ENCODE measurements at places on chromosomes 12 and 14.

DNA sequence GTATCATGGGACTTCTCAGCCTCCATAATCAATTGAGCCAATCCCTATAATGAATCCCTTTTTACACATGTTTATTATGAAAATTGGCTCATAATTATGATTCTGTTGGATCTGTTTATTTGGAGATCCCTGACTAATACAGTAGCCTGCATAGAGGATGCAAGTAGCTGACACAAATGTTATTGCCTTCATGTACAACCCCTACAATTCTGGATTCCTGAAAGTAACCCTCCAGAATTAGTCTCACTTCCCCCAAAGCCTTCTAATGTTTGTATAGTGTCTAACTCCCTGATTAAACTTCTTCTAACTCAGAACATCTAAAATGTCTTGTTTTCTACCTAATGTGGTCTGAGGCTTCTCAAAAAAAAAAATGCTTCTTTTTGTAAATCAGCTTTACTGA is 6.6 kb upstream of the SMIM10L1 start:
- no peak for DNase-seq

DNA sequence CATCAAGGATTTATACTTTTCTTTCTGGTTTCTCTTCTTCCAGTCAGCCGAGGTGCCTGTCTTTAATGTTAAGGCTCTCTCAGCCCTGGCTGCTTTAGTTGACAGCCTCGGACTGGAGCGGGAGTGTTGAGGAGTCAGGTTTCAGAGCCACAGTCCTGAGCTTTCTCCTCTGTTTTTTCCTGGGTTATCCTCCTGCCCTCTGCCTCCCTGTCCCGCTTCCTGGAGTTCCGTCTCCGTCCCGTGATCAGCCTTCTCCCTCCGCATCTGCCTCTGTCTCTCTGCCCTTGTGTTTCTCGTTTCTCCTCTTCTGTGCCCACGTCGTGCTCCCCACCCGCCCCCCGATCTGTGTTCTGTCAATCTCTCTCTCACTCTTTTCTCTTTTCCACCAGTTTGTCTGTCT is 33.0 kb downstream of the IQSEC3 start:
- no peak for DNase-seq

GRCh38 chr12:1443421-1444141 is 150.8 kb downstream of the FBXL14 start:
- DNase-seq, result no peak

DNA sequence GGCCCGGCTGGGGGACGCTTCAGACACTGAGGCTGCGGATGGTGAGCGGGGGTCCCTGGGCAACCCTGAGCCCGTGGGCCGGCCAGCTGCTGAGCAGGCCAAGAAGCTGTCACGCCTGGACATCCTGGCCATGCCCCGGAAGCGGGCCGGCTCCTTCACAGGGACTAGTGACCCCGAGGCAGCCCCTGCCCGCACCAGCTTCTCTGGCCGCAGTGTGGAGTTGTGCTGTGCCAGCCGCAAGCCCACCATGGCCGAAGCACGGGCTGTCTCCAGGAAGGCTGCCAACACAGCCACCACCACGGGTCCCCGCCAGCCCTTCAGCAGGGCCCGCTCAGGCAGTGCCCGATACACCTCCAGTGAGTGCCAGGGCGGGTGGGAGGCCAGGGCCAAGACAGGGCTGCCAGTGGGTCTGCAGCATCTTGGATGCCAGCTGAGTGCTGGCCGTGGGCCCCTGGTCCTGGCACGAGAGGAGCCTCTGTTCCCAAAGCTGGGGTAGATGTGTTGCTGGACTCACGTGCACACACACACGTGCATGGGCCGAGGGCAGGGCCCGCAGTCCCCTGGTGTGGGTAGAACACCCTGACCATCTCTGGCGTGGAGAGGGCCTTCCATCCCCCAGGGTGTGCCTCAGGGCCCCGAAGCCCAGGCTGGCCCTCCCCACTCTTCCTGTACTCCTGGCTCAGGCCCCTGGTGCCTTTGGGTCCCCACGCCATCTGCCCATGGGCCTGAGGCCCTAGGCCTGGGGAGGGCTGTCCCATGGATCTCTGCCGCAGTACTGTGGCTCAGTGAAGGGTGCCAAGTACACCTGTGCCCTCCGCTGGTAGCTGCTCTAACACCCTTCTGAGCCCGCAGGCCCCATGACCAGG is 22.8 kb downstream of the CEP170B start:
- no peak for DNase-seq

DNA sequence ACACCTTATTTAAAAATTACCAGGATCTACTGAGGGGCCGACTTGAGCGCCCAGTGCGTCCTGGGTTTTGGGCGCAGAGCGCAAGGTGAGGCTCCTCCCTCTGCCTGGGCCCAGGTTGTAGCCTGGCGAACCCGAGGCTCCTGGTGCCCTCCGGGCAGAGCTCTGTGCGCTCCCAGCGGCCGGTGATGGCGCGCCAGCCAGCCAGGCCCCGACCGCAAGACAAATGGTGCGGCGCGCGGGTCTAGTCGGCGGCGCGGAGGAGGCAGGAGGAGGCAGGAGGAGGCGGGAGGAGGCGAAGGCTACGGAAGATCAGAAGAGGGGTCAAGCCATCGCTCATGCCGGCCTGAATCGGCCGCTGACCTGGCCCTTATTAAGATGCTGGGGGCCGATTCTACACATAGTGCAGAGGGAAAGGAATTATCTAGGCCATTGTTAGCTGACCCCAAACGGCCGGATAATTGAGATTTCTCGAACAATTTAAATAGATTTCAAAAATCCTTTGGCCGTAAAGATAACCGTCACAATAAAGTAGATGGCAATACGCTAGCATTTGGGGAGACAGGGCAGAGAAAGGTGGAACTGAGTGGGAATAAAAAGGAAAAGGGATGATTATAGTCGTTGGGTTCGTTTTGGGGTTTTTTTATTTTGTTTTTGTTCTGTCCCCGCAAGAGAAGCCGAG is 2.8 kb downstream of the TBX5 start:
- no peak for DNase-seq

GRCh38 chr12:67942724-67943123 is 46.5 kb upstream of the IFNG-AS1 start:
- DNase-seq, result no peak

DNA sequence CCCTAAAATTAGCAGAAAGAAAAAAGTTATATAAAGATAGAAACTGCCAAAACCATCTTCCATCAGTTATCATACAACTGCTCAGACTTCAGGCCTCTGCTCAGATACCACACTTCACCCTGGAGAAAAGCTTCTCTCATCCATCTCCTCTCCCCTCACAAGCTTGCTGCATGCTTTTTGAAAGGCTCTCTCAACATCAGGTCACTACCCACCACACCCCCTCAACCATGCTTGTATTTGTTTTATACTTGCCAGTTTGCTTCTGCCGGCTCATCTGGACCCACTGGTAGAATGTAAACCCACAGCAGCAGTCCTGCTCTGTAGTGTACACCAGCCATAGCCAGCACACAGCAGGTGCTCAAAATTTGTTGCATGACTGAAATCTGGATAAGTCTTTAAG is 8.8 kb downstream of the PPP1CC start:
- no peak for DNase-seq

DNA sequence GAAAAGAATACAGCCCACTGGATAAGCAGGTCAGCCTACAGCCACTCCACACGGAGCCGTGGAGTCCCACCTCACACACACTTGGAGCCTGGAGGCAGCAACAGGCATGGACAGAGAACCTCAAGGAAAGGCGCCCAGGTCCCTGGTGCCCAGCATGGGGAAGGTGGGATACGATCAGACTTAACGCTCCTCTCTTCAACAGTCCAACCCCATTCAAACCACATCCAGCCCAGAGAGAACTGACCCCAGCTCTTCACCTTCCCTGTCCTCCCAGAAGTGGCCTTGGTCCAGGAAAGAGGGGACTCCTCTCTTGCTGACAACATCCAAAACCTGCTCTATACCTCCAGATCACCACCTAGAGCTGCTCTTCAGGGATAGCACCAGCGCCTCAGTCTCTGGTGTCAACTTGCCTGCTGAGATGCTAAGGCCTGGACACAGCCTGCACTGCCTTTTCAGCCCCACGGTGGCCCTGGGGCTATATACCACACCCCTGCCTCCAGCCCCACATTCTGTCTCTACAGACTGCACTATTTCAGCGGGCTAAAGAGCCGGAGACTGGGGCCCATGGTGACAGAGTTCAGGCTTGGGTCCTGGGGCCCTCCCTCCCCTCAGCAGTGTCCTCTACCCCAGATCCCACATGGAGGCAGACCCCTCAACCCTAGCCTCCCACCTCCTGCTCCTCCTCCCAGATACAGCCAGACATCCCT is 7.0 kb downstream of the ADCY6 start:
- no peak for DNase-seq

DNA sequence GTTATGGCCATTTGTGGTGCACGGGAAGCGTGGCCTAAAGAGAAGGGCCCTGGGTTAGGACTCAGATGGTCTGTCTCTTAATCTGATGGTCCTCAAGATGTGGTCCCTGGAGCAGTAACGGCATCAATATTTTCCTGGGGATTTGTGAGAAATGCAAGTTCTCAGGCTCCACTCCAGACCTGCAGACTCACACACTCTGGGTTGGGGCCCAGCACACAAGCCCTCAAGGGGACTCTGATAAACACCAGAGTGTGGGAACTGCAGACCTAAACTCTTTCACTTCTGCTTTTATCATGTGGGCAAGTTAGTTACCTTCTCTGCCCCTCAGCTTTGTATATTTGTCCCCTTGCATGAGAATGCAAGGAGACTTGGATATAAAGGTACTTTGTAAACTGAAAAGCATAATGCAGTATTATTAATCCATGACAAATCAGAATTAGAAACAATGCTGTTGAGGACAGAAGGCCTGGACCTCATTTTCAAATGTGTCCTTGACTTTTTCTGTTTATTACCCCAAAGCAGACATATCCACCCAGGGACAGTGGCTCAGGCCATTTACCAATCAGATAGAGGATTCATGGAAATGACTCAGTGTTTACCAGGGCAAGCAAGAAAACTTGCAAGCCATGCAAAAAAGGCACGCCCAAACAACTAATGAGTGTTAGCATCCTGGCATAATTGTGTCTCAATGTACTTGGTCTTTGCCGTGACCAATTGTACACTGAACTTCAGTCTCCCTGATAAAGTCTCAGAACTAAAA is 157.0 kb downstream of the ASCL1 start:
- DNase-seq, result no peak

DNA sequence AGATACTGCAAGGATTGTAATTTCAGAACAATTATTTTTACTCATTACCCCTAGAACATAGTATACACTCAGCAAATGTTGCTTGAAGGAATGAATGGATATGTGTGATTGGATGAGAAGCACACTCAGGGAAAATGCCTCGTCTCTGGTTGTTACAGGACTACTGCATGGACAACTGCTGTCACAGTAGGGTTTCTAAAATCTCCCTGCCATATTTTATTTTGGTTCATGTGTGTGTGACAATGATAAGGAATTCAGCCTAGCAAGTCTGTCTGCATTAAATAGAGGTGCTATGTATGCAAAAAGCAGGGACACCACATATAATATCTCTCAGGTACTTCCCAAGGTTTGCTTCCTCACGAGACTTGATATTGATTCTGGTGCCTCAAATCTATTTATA is 1.4 kb downstream of the PTPRR start:
- no peak for DNase-seq

DNA sequence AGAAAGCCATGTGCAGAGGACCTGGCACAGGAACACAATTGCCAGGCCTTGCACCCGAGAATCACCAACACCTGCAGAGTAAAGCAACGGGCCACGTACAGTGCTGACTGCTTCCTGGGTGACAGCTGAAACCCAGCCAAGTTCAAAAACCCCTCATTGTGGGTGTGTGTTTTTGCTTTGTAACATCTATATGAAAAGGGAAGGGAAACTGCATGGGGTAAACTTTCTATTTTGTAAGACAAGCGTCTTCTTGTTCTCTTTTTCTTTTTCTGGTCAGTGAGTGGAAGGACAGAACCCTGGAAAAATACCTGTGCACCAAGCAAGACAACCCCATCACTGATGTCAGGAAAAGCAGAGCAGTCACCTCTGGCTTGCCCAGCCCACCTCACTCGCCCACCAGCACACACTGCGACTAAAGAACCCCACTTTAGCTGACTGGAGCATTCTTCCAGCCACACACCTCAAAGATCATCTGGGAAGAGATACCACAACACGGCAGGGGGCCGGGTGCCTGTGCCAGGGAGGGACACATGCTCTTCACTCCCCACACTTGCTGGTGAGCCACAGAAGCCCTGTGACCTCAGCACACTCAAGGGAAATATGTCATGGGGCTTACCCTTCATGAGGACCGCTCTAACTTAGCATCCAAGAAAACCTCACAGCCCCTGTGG is 172.3 kb downstream of the NDUFA12 start:
- DNase-seq, result no peak

DNA sequence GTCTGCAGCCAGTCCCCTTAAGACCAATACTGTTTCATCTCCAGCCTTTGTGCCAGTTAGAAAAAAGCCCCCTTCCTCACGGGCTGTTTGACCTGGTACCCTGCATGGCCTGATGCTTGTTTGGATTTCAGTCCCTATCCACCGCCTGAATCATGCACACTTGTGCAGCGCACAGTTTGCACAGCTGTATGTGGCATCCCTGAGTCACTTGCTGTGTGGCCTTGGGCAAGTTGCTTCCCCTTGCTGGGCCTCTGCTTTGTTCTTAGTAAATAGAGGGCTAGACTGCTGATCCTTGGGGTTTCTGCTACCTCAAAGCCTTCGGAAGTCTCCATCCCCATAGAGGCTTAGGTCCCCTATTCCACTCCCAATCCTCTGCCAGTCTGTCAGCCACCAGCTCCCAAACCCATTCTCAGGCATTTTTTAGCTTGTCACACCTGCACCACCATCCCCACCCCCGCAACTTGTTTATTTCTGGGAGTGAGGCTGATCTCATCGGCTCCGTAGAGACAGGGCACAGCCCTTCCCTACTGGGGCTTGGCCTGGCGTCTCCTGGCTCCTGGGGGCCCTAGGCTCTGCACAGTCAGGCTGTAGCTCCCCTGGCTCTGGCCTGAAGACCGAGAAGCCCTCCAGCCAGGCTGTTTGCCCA is 8.8 kb downstream of the KRT80 start:
- DNase-seq, result no peak

- DNase-seq, result no peak
Measured at GRCh38 chr12:122837306-122838265, 2.3 kb downstream of the HIP1R start.

DNA sequence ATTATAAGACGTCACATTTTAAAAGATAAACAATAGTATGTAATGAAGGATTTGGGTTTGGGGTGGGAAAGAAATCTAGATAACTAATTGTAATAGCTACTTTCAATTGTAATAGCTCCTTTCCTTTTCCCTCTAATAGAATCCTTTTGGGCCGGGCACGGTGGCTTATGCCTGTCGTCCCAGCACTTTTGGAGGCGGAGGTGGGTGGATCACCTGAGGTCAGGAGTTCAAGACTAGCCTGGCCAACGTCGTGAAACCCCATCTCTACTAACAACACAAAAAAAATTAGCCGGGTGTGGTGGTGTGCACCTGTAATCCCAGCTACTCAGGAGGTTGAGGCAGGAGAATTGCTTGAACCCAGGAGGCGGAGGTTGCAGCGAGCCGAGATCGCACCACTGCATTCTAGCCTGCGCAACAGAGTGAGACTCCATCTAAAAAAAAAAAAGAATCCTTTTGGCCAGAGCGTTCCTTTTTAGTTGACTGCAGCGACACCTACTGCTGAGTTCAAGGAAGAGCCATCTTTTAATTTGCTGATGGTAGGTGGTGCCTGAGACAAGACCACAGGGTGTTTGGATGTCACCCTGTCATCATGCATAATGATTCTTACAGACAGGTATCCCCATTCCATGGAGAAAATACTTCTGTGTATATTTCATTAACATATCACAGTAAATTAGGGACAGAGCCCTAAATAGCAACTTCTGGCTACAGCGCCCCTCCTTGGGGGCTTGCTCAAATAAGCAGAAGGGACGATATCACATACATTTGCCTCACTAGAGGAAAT is 79.5 kb downstream of the ARMH4 start:
- DNase-seq, result peak; percentile 15

GRCh38 chr12:66822961-66823360 is 144.1 kb upstream of the GRIP1 start:
- DNase-seq, result no peak

Measured in activated naive CD4-positive, alpha-beta T cell treated with Interleukin-2 at 50 U/mL for 16 hours (primary cell).